ENCODE measurements at places on chromosomes 12 and 14.
A peak's percentile ranks its signal among the peaks of the same experiment; 100 is the strongest.

GRCh38 chr14:23694949-23695663 is 58.9 kb downstream of the DHRS2 start:
- DNase-seq: no peak

GRCh38 chr12:11834931-11835330 is 185.5 kb downstream of the ETV6 start:
- DNase-seq: no peak

- DNase-seq: no peak
Measured at GRCh38 chr14:61343991-61344405, 22.6 kb downstream of the PRKCH start.

DNA sequence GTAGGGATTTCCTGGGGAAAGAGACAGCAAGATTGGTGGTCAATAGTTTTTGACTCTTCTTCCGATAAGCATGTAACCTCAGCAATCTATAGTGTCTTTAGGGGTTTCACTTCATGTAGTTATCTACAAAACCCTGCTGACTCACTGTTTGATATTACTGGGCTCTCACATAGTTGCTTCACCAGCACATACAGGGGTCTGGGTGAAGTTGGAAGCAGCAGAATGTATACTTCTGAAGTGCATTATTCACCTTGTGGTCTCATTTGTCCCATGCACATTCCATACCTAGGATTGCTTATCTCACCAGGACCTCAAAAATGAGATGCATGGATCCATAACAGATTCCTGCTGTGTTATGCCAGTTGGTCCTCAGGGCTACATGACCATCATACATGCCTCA is 280.0 kb downstream of the LRIG3 start:
- no peak for DNase-seq

DNA sequence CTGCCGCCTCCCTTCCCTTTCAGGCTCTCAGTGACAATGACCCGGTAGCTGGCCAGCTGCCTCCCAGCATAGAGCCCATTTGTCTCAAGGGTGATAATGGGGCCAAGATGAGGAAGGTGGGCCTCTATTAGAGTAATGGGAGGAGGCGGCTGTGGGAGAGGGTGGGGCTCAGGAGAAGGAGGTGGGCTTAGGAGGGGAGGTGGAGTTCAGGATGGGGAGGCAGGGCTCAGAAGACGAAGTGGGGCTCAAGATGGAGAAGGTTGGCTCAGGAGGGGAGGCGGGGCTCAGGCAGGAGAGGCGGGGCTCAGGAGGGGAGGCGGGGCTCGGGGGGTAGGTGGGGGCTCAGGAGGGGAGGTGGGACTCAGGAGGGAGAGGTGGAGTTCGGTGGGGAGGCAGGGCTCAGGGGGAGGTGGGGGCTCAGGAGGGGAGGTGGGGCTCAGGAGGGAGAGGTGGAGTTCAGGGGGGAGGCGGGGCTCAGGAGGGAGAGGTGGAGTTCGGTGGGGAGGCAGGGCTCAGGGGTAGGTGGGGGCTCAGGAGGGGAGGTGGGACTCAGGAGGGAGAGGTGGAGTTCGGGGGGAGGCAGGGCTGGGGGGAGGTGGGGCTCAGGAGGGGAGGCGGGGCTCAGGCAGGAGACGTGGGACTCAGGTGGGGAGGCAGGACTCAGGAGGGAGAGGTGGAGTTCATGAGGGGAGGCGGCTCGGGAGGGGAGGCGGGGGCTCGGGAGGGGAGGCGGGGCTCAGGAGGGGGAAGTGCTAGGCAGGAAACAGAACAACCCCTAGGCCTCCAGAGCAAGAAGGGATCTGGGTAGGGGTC is 36.8 kb downstream of the IQSEC3 start:
- DNase-seq: peak; percentile 67

GRCh38 chr12:97131220-97131981 is 224.3 kb downstream of the NEDD1 start:
- DNase-seq: peak; percentile 93

DNA sequence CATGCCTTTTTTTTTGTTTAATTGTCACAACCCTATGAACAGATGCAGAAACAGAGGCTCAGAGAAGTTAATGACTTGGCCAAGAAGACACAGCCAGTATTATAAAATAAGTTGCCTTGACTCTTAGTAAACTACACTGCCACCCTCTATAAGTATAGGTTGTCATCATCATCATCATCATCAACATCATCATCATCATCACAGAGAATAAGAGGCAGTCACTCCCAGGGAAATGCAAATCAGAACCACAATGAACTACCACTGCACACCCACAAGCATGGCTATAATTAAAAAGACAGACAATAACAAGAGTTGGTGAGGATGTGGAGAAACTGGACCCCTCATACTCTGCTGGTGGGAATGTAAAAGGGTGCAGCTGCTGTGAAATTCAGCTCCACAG is 23.2 kb upstream of the C12orf76 start:
- no peak for DNase-seq

- no peak for DNase-seq
Measured at GRCh38 chr12:96196781-96197180, 2.6 kb downstream of the ELK3 start.

DNA sequence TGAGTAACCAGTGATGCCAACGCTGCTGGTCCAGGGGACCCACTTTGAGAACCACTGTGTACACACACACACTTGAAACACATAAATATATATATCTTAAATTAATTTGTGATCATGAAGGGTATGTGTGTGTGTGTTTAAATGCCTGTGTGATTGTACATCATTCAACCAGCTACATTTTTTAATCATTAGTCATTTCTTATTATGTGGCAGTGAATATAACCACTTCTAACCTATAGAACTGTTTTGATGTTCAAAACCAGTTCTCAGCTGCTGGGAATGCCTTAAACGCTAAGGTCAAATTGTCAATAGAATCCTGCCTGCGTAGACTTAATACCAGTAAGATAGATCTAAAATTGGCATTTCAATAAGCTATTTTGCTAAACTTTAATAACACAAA is 330.0 kb downstream of the SYT1 start:
- no peak for DNase-seq

- DNase-seq: no peak
Measured at GRCh38 chr12:79737875-79738718, 47.3 kb upstream of the PAWR start.

DNA sequence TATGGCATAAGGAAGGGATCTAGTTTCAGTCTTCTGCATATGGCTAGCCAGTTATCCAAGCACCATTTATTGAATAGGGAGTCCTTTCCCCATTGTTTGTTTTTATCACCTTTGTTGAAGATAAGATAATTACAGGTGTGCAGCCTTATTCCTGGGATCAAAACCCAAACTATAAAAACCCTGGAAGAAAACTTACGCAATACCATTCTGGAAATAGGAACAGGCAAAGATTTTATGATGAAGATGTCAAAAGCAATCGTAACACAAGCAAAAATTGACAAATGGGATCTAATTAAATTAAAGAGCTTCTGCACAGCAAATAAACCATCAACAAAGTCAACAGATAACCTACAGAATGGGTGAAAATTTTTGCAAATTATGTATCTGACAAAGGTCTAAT is 128.5 kb upstream of the DCN start:
- DNase-seq: no peak

DNA sequence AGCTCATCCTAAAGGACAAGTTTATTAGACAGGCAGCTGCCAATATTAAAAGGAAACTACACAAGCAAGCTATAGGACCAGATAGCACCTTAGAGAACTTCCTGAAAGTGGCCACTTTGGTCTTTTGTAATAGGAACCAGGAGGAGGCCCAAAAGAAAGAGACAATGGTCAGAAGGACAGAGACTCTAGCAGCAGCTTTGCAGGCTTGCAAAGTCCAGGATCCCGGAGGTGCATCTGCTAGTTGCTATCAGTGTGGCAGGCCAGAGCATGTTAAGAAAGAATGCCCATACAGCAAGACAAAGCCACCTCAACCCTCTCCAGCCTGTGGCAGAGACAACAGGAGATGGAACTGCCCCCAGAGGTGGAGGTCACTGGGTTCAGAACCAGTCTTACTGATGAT is 23.4 kb downstream of the APOBEC1 start:
- DNase-seq: no peak

DNA sequence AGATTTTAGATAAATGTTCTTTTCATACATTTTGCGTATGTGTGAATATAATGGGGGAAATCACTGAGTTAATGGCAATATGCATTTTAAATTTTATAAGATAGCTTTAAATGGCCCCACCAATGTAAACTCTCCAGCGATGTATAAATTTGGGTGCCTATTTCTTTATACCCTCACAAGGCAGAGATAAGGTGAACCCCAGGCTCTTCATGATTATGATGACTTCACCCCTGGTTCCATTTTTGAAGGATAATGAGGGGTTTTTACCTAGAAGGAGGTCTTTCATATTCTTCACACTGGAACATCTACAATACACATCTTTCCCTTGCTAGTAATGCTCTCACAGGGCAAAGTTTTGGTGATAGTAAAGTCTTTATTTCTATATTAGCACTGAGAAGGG is 35.2 kb downstream of the KLRG1 start:
- DNase-seq: no peak

- DNase-seq: no peak
Measured at GRCh38 chr12:44253338-44253856, 417.5 kb downstream of the TMEM117 start.

- no peak for DNase-seq
Measured at GRCh38 chr12:21718403-21718802, 56.1 kb downstream of the KCNJ8 start.

DNA sequence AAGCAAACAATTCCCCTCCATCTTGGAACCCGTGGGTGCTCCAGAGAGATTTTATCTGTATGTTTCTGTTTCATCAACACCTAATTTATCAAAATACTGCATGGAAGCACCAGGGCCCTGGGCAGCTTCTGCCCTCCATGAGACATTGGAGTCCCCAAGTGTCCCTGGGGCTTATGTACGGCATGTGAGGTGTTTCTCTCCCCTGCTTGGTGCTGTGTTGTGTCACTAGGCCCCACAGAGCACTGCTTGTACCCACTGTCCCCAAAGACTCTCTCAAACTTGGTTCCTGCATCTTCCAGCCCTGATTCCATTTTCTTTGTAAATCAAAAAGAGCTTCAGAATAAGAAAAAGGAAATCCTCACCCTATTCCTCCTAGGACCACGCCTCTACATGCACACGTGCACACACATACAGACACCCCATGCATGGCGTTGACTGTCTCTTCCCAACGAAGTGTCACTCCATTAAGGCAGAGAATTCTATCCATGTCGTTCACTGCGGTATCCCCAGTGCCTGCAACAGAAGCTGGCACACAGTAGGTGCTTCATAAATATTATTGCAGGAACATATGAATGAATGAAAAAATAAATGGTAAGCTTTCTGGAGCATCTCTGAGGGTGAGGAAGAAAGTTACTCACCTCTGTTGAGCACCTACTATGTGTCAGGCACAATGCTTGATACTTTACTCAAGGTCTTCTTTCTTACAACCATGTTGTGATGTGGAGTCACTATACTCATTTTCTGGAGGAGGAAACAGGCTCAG is 191.6 kb downstream of the DICER1 start:
- DNase-seq: no peak

DNA sequence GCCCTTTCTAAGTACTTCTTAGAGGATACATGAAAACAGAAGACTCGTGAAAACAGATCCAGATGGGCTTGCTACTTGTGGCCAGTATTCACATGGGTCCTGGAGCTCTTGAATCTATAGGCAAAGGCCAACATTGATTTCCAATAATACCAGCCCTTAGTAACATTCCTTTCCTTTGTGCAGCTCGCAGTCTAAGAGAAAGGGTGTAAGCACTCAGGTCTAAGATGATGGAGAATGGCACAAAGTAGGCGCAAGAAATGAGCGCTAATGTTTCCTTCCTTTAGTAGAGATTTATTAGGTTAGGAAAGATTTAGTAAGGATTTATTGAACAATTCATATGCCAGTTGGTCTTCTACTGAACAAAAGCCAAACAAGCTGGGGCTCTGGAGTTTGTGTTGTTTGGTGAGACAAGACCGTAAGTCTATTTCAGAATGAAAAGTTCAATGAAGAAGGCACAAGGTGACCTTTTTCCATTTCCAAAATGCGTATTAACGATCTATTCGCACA is 525 bp downstream of the RNU6-8 start:
- DNase-seq: no peak

DNA sequence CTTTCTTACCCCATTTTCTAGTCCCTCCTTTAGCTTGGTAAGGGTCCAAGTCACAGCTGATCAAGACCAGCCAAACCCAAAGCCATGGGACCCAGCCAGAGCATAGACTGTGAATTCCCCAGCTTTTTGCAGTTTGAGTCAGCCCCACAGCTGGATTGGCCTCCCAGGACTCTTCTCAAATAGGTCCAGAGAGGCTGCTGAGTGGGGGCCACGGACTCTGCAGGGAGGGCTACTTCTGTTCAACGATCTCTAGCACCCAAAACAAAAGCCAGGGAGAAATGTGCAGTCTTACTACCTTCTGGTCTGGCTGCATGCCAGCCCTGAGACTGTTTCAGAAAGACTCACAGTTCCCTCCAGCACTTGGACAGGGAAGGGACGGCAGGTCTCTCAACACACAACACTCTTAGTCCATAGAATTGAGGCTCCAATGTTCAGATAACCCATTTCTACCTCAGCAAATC is 1.6 kb downstream of the VDR start:
- DNase-seq: no peak

DNA sequence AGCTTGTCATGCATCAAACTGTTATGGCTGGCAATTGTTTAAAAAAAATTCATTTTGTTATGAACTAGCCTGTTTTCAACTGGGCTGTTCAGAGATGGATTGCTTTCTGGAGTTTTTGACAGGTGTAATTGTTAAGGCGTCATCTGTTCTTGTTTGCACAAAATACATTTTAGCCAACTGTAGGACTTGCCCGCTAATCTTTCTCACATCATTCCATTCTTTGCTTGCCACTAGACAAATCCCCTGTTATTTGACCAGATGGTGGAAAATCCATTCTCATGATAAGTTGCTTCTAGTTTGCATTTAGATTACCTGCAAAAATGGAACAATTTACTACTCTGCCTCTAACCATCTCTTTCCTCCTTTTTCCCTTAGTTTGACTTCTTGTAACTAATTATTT is 114.3 kb downstream of the NPAS3 start:
- no peak for DNase-seq

DNA sequence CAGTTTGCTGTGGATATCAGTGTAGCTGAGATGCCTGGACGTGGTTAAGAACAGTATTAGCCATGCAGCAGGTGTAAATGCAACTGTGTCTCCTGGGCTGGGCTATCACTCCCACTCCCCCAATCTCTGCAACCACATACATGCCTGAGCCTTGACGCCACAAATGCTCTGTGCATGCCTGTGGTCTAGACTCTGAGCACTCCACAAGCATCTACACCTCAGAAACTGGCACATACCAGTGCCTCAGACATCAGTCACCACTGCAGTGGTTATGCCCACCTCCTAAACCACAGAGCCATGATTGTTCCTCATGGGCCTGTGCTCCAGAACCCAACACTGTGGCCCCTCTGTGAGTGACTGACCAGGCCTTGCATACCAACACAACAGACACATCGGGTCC is 226.8 kb upstream of the ALG10 start:
- no peak for DNase-seq
